ENCODE measurements at places on chromosomes 13 and 19.
A peak's percentile ranks its signal among the peaks of the same experiment; 100 is the strongest.

DNA sequence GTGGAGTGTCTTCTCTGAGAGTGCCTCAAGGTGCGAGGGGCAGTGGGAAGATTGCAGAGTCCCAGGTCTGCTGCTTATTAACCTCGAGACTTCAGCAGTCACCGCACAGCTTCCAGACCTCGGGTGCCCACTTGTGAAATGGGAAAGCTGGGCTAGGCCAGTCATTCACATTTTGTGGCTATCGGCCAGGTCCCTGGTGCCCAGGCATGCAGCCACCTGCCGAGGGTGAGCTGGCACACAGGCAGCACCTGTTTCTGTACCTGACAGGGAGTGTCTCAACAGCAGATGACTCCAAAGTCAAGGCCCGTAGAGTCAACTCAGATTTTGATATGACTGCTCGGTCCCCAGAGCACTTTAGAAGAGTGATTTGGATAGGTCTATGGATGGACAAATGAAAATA, 21.9 kb downstream of the UQCRFS1 start:
- DNase-seq: no peak

DNA sequence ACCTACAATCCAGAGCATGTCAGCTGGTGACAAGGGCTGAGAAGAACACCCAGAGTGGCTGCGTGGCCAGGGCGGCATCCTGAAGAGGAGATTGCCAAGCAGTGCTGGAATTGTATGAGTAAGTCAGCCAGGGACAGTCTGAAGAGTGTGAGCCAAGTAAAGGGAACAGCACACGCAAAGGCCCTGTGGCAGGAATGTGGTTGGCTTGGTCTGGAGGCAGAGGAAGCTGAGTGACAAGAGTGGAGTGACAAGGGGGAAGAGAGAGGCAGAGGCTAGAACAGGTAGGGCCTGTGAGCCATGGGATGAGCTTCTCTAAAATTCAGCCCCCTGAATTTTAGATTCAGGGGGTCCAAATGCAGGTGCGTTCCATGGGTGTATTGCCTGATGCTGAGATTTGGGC, 53.7 kb upstream of the UQCRFS1 start:
- no peak for DNase-seq

DNA sequence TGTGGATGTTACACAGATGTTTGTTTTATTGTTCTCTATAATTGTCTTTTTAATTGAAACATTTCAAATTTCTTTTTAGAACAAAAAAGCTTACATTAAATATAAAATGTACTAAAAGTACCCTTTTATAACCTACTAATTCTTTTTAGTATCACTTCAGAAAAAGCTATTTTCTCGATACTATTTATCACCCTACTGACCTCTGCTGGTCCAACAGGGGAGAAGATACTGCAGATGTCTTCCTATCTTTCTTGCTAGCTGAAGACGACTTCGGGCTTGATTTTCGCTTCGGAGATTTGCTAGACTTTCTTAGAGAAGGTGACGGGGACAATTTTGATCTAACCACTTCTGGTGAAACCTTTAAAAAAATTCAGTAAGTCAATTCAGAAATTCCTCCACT, 42.4 kb downstream of the ZC3H13 start:
- no peak for DNase-seq

- DNase-seq: no peak
Measured at GRCh38 chr19:5132698-5133651, 164.1 kb downstream of the KDM4B start.

DNA sequence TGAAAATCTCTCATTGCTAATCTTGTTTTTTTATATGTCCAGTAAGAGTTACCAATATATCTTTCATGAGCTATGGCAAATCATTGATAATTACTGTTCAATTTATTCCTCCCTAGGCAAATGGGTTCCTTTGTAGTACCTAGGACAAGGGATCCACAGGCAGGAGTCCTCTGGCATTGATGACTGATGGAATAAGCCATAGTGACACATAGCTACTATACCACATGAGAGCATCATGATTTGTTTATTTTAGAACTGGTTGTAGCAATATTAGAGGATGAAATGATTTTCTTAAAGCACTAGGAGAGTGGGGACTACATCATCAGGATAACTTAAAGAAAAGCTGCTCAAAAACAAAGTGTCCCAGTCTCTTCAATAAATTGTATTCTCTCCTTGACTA, 21.7 kb upstream of the MAB21L1 start:
- DNase-seq: no peak

DNA sequence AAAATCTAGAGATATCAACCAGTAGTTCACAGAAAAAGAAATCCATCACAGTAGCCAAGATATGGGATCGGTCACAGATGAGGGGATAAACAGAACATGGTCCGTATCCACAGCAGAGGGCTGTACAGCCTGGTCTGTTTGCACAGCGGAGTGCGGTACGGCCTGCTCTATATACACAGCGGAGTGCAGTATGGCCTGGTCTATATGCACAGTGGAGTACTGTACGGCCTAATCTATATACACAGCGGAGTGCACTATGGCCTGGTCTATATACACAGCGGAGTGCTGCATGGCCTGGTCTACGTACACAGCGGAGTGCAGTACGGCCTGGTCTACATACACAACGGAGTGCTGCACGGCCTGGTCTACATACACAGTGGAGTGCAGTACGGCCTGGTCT, 43.0 kb upstream of the MCF2L start:
- DNase-seq: no peak

- no peak for DNase-seq
Measured at GRCh38 chr19:10316229-10317044, 622 bp upstream of the FDX2 start.

DNA sequence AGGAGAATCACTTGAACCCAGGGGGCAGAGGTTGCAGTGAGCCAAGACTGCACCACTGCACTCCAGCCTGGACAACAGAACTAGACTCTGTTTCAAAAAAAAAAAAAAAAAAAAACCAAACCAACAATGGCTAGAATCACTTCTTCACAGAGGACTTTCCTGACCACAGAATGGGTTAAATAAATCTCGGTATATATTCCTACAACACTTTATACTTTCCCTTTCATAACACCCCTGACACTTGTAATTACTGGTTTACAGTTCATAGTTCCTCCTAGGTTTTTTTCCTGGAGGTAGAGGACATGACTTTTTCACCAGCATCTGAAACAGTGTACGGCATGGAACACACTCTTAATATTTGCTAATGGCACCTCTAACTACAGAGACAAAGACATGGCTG, 31.4 kb downstream of the ZDHHC20 start:
- no peak for DNase-seq

DNA sequence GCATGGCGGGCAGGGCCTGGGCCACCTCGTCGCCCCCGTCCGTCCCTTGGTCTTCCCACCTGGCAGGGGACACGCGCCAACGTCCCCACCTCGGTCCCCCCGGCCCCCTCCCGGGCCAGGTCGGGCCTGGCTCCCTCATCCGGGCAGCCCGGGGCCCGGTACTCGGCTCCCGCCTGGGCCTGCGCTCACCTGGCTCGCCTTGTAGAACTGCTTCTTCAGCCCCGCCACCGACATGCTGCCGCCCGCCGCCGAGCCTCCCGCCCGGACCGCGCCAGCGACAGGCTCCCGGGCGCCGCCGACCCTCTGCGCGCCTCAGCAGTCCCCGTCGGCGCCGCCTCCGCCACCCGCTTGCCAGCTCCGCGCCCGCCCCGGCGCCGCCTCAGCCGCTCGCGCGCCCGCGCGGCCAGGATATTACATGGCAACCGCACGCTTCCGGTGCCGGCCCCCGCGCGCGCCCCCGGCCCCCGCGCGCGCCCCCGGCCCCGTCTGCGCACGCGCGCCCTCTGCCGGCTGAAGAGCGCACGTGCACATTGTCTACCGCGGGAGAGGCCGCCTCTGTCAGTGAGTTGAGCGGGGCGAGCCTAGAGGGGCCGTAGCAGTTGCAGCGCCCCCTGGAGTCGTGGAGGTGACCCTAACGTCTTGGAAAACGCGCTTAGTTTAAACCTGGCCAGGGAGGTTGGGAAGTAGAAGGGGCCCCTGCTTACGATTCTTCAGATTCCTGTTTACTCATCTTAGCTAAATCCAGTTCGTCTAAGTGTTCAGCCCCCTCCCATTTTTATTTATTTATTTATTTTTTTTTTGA, at the start of gene SH3GL1:
TSS of gene SH3GL1 (minus strand) at position 413 of the 802 bp plus-strand sequence. CDS start at position 234, 179 bp downstream.
- peak; percentile 79 for DNase-seq

GRCh38 chr19:1269478-1270212, 513 bp downstream of the CIRBP start:
- DNase-seq: peak; percentile 87

GRCh38 chr13:93878675-93879074, 600.8 kb downstream of the DCT start:
- DNase-seq: no peak

- no peak for DNase-seq
Measured at GRCh38 chr13:19345916-19346422, 164.3 kb upstream of the TUBA3C start.

GRCh38 chr19:5093948-5094718, 125.2 kb downstream of the KDM4B start:
- DNase-seq: no peak

DNA sequence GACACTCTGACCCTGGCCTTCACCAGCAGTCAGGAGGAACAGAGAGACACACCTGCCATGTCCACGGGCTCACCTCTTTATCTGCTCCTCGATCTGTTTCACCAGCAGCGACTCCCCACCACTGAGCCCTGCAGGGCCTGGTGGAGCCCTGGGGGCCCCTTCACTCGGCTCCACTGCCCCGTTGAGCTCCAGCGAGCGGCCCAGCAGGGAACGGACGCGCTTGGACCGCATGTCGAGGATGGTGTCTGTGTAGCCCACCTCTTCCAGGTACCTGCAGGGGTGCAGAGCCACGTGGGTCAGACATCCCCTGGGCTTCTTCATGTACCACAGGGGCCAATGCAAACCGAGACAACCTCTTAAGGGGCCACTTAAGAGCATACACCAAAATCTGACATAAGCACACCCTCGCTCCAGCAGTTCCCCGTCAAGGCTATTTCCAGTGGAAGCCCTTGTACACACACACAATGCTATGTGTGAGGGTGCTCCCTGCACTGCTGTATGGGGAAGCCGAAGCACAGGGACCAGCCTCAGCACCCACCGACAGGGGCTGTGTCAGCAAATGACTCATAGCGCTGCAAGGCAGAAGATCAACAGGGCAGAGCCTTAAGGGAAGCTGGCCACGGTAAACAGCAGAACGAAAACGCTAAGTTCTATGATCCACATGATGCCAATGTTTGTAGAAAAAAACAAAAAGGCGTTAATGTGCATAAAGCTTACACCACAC, 12.7 kb upstream of the FKRP start:
- DNase-seq: no peak

DNA sequence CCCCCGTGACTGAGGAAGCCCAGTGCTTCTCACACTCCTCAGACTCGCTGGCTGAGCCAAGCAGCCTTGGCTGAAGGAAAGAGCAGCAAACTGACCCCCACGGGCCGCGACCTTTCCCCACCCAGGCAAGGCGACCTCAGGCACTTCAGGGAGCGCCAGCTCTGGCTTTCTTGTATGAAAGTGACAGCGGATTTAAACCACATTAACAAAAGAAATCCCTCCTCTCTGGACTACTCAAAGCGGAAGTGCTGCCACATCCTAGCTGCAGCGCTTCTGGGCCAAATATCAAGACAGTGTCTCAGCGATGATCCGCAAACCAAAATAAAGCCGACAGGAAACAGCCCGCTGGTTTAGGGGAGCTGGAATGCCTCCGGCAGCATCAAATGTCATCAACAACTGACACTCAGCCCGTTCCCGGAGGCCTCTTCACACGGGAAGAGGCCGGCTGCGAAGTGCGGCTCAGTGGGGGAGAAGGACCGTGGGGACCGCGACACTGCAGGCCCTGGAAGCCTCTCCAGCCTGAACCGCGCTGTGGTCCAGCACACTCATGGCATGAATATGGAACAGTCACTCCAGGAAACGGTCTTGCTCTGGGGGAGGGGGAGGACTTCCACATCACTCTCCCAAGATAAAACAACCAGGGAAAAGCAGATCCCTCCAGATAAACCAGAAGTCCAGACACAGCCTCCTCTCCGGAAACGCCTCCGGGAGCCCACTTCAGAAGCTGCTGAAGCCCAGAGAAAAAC, 1.4 kb downstream of the RASA3 start:
- no peak for DNase-seq

GRCh38 chr13:65454403-65454802, 1775.7 kb downstream of the PCDH9 start:
- DNase-seq: no peak

DNA sequence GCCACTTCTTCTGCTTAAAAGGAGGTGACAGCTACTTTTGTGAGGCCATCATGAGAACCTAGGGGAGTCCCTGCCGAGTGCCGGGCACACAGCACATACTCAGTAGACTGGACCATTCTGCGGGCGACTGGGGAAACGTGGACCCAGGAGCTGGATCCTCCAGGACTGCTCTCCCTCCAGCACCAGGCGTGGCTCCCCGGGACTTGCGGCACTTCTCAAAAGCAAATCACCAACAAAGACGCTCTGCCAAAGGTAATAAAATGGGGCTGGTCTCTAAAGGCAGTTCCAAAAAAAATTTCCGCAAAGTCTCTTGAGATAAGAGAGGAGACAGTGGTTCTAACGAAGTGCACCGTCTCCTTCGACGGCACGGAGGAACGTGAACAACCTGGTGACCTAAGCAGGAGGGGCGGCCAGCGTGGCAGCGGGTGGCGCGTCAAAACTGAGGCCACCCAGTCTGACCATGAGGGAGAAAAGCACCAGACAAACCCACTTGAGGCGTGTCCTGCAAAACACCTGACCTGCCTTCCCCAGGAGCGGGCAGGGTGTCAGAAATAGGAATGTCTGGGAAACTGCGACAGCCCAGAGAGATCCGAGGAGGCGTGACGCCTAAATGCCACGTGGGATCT, 1.4 kb upstream of the TMPRSS9 start:
- DNase-seq: no peak

DNA sequence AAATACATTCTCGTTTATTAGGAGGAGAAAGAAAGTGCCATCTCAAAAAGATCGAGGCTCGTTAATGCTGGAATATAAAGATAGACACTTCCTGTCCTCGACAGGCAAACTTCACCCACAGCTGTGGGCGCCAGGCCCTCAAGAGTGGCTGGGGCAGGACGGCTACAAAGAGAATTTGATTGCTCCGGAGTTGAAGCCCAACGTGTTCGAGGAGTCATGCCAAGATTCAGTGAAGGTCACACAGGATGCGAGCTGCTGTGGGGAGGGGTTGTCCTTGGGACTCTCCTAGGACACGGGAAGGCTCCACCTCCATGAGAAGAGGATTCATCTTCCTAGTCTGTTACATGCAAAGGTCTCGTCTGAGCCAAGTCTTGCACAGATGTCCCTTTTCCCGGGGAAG, 16.3 kb upstream of the PTPRS start:
- no peak for DNase-seq

DNA sequence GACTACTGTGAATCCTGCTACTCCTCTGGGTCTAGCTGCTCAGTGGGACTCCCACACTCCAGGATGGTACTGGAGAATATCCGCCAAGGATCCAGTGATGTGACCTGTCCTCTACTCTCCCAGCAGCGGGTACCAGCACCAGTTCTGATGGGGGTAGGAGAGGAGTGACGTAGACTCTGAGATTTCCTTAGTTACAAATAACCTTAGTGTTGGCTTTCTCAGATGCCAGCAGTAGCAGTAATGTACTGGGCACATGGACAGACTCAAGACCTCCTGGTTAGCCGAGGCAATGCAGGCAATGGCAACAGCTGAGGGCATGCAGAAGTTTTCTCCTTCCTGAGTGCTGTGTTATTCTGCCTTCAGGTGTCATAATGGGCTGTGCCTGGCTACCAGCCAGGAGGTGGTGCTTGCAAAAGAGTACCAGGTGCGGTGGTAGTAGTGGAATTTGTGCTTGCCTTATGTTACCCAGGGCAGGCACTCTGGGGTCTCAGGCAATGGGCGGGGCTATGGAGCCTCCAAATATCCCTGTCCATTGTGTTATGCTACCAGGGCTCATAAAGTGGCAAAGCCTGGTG, 105.3 kb upstream of the KLF5 start:
- DNase-seq: no peak
